ENCODE measurements at places on chromosomes 4 and X.

DNA sequence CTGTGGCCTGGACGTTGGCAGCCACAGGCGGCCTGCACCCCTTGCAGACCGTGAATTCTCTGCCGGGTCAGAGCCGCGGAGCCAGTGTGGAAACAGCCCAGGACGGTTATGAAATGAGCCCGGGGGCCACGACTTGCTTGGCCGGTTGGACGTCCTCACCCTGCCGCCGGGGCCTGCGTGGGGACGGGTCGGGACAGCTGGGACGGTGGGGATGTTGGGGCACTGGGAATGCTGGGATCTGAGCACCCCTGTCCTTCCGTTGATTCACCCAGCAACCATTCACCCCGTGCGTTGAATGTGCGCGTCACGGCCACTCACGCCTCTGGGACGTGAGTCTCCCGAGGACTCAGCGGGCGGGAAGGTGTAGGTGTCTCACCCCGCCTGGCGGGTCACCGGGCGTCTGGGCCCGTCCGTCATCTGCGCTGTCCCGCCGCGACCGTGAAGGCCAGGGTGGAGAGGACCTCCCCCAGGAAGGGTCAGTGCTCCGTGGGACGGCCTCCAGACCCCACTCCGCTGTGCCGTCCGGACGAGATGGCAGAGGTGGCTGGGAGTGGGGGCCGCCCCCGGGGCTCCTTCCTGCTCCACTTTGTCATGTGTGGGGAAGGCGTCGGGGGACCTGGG, 4.5 kb upstream of the PLCXD1 start:
- peak; percentile 69 for DNase-seq

DNA sequence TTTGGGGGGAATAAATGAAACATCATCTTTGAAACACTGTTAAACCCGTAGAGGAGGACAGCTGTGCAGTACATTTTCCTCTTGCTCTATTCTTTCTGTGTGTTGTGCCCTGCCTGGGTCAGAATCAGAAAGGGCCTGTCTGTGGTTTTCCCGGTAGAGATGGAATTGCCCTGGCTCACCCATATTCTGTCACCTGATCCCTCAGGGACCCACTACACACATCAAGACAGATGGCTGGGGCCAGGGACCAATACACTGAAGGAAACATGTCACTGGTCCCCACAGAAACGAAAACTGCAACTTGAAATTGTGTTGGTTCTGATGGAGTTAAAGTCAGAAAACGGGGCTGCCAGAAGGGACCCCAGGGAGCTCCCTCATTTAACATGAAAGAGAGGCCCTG, 114.9 kb downstream of the ZNF827 start:
- no peak for DNase-seq

DNA sequence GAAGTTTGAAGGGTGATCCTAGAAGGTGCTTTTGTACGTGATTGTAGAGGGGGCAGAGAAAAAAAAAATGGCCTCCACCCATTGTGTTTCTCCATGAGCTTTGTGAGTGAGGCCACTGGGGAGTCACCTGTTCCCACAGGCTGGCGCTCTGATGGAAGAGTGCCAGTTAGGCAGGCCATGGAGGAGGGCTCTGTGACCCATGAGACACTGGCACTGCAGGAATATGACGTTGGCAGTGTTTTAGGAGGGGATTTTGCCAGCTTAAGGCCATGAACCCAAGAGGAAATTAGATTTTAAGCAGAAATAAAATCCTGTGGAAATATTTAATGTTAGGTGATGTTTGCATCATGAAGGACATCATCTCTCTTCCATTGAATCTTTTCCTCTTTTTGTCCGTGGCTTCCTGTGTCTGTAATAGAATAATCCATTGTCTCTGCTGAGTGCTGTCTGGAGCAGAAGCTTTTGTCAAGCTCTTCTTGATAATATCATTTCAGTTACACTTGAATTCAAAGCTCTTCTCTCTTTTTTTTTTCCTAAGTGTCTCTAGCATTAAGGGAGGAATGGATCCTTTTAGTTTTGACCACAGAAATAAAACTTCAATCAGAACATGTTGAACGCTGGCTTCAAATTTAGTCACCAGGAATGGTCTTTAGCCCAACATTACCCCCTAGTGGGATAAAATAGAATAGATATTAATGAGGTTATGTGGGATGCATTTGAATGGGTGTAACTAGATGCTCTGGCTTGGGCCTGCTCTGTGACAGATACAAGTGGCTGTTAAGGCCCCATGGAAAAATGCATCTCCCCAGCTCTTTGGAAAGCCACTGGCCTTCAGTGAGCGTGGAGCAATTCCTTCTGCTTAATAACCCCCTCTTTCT, 41.0 kb upstream of the UCP1 start:
- peak; percentile 59 for DNase-seq

DNA sequence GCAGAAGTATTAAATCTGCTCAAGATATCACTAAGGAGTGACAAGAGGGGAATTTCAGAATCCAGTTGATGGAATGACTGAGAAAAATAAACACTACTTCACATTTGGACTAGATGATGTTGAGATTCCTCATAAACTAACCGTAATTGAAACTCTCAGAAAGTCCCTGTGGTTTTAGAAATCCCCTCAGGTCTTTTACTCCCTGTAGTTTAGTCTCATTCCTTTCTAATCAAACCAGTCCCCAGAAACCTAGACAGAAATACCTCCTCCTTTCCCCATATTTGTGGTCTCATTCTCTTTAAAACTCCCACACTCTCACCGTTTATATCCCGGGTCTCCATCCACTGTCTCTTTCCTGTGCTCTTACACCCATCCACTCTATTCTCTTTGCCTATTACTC, 15.0 kb upstream of the TLR1 start:
- no peak for DNase-seq

DNA sequence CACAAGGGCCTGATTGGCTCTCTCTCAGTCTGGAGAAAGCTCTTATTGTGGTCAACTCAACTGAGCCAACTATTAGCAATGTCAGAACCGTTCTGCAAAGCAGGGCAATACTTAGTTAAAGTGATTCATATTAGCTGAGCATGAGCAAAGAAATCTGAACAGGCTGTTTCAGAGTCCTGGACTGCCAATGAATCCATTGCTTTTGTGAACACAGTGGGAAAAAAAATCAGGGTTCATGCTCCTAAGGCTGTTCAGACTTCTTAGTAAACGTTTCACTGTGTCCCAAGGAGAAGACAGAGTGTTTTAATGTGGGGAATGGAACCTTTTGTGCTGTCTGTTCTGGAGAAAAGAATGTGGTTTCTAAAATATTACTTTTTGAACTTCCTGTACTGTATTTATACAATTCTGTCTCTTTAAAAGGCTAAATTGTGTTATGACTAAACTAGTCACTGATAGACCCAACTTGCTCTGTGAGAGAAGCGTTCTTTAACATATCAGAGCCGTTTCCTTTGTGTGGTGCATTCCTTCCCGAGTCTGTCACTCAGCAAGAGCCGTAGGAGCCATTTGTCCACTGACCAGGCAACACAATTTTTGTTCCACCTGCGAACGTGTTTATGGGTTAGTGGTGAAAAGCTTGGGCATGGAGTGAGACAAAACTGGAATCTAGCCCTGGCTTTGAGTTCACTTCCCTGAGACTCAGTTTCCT, 366.1 kb downstream of the FBXO8 start:
- DNase-seq = no peak

DNA sequence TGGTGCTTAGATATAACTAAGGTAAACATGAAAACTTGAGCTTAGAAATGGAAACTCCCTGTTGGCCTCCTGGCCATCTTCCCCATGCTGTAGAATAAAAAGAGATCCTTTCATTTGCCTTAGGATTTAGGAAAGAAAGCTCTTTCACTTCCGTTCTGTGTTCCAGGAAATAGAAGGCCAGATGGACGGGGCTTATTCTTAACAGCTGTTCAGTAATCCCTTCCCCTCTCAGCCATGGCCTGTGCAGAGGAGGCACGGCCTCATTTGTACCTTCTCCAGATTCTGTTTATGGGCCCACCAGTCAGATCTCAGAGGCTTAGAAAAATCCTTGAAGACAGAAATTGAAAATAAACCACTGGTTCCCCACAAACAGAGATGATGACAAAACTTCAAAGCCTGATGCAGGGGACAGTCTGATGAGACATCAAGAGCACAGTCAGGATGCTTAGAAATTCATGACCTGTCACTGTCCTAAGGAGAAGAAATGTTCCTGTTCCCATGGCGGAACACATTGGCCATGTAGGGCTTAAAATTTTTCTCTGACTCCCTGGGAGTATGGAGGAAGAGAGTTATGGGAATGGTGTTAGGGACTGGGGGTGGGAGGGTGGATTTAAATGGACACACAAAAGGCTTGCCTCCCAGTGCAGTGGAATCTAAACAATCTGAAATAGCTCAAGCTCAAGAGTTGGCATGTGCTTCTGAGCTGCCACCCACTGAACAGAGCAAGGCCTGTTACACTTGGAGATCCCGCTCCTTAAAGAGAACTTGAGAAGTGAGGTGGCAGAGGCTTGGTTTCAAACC, 188.8 kb downstream of the SOWAHB start:
- DNase-seq = no peak

- DNase-seq = no peak
Observed at GRCh38 chr4:155241664-155242063, 33.2 kb downstream of the NPY2R start.

DNA sequence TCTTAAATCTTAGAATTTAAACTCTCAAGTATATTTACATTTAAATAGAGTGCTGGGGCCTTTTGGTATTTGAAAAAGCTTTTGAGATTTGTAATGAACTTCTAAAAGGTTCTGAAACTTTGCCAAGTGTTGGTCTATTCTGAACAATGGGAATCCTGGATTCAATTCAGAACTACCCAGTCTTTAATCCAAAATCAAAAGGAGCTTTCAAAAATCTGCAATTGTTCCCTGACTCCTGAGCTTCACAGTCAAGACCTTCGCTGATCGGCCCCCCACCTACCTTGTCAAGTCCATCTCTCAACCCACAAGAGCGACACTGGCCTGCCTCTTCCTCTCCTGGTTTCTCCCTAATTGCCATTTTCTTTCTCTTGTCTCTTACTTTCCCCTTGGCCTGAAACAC, 666.1 kb upstream of the BOD1L1 start:
- DNase-seq = no peak

DNA sequence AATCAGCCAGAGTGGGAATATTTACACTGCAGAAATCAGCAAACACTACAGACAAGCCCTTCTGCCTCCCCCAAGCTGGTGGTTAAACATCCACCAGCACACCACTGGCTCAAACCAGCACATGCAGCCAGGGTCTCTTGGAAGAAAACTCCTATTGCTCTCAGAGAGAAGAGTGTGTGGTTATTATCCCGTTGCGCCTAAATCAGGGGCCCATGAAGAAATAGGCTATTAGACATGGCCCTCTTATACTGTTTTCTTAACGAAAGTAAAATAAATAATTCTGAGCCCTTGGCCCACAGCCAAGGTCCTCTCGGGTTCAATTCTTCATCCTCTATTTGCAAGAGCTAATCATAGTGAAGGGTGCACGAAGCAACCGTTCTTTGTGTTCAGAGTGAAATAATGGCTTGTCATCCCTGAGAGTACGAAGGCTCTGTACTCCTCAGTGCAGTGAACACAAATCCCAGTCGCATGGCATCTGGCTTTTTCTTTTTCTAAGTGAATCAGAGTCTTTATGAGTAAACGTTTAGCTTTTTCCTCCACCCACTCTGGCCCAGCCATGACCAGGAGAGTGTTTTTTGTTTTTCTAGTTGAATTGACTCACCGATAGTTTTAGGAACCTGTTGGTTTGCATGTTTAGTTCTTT, 33.4 kb upstream of the RBM47 start:
- peak; percentile 65 for DNase-seq

- DNase-seq = no peak
Observed at GRCh38 chr4:74475091-74475800, 30.3 kb downstream of the AREG start.

- no peak for DNase-seq
Observed at GRCh38 chr4:147717878-147718277, 14.0 kb upstream of the ARHGAP10 start.

- no peak for DNase-seq
Observed at GRCh38 chr4:95499291-95499696, 49.5 kb downstream of the UNC5C start.

DNA sequence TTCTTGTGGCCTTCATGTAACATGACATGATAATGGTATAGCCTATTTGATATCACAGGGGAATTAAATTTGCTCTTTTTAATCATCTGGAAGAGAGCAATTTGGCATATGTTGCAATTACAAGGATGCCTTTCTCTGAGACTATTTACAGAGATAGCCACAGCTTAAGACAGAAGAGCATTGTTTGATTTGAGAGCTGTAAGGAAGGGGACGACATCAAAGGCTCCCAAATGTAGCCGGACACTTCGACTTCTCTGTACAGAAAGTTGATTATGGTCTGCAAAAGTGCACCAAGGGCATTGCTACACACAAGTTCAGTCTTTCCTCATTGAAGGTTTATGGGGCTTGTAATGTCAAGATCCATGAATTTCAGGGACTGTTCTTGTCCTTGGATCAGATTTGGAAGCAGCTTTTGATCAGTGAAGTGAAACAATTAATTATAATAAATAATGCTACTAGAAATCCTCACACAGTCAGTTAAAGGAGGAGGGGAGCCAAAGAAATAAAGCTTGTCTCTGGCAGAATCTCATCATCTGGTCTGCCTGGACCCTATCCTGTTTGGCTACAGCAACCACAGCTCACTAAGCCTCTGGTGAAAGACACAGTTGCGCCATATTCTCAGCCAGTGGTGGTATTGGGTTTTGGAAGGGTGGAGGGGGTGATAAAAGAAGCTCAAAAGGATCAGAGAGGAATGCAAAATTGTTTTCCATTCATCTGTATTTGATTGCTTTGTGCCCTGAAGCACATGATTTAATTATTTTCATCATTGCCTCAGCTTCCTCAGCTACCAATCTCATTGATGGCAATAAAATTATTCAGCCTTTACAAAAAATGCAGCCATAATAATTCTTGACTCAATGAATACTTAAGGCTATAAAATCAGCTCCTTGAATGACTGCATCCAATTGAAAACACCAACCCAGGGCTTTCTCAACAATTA, 654.3 kb upstream of the LCORL start:
- no peak for DNase-seq

- DNase-seq = peak; percentile 93
Observed at GRCh38 chr4:98467627-98468072, 190.8 kb downstream of the TSPAN5 start.

DNA sequence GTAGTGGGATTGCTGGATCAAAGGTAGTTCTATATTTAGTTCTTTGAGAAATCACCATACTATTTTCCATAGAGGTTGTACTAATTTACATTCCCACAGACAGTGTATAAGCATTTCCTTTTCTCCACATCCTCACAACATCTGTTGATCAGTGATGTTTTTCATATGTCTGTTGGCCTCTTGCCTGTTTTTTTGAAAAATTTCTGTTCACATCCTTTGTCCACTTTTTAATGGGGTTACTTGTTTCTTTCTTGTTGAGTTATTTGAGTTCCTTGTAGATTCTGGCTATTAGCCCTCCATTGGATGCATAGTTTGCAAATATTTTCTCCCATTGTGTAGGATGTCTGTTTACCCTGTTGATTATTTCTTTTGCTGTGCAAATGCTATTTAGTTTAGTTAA, 72.6 kb downstream of the STOX2 start:
- no peak for DNase-seq

- no peak for DNase-seq
Observed at GRCh38 chr4:78642934-78643333, 91.4 kb downstream of the ANXA3 start.

DNA sequence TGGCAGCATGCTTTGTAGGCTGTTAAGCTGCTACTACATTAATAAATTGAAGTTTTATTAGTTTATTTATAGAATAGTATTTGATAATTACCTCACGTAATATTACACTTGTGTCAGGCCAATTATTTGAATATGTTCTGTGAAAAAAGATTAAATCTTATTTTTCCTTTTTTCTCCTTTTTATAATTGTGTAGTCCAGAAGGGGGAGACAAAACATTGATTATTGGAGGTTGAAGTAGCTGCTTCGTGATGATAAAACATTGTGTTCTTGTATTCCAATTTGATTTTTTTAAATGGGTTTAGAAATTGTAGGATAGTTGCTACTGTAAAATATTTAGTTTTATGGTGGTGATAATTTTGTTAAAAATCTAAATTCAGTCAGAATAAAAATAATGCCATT, 85.7 kb downstream of the DIAPH2 start:
- peak; percentile 36 for DNase-seq

Measured in hepatocyte (in vitro differentiated cells).